Activated CD8-positive, alpha-beta T cell treated with anti-CD3 and anti-CD28 coated beads, Interleukin-2, amount 10 ng/mL, durations not matched to agents 7 days and 5 days (primary cell): ENCODE measurements at places on chromosomes 4 and X.

DNA sequence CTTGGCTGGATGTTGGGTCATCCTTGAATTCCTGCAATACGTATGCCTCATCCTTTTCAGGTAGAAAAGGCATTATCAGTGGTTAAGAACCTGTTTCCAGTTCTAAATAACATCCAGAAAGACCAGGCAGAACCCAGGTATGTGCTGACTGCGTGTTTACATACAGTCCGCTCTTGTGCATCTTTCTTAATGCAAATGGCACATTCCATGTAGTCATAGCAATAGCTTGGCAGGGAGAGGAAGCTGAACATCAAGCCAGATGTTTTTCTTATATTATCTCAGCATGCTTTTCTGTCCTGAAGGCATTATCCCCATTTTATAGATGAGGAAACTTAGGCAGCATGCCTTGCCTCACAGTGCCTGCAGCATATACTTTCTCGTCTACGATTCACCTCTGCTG lies 2.1 kb downstream of the DCLK2 start:
- DNase-seq: no peak

DNA sequence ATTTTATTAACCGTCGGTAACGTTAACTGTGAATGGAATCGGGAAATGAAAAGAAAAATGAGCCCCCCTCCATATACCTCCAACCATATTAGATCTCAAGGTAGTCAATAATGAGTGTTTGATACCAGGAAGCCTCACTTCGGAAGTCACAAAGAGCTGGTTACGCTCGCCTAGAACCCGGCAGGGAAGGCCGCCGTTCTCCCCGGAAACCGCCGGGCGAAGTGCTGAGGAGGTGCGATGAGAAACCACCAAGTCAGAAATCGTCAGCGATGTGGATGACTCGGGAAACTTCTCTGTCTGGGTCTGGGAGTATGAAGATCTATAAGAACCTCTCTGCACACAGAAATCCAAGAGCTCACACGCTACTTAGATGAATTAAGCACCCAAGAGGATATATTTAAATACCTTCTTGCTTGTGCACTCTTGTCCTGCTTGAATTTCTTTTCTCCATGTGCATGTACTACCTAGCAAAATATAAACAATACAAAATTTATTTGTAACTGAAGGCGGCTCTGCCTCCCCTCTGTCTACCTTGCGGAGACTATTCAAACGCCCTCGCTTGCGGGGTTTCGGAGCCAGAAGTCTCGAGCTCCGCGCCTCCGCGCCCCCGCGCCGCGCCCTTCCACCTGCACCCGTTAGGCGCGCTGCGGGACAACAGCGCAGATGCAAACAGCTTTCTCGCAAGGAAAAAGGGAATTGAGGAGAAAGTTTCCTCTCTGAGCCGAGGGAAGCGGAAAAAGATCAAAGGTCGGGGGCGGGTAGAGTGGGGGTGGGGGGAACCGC lies 17.8 kb downstream of the NKX6-1 start:
- DNase-seq: no peak

- no peak for DNase-seq
Observed at GRCh38 chrX:46333550-46333949, 211.7 kb downstream of the ZNF674 start.

DNA sequence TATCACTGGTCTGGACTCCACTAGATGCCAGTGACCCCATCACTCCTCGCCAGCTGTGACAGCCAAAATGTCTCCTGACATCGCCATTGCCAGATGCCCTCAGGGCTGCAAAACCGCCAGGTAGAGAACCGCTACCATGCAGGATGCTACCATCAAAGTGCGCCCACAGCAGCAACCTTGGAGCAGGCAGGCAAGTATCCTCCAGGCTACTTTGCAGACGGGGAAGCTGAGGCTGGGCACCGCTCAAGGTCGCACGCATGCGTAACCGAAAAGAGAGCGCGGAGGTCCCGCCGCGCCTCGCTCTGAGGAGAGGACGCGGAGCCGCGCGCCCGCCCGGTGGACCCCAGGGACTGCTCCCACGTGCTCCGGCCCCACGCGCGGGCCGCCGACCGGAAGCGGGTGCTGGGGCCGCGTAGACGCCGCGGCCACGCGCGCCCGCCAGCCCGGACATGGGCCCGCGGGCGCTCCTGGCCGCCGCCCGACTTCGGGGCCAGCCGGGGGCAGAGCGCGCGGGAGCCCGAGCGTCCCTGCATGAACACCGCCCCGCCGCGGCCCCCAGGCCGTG lies at the start of gene STS:
Gene STS, plus strand, starts transcription at position 300 of the 565 bp plus-strand sequence. CDS start 105,488 bp downstream, outside the sequence.
- peak; percentile 35 for DNase-seq

DNA sequence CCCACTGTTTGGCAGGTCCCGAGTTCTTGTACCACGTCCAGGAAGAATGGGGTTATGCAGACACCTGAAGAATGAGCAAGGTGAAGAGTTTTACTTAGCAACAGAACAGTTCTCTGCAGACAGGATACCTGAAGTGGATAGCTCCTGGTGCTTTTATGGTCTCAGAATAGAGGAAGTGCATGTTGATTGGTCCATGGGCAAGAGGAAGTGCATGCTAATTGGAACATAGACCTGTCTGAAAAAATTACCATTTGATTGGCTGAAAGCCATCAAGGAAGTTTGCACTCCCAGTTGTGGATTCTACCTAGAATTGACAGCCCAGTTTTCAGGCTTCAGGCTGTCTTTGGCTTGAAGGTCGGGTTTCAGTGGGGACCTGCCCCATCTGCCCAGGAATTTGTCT lies 887.5 kb downstream of the FAT4 start:
- no peak for DNase-seq

DNA sequence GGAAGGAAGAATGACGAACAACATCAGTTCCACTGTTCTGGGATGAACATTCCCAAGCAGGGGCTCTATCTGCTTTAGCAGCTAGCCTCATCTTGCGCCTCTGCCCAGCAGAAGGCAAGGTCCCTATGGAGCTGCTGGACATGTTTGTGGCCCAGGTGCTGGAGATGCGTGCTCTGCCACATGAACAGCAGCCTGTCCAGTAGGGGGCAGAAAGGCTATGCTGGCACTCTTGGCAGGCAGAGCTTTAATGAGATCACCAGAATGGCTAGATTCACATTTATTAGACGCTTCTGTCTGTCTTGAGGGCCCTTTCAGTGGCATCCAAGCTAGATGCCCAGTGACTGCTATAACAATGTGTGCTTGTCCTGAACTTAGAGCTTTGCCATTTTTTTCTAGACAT lies 1826.0 kb downstream of the STIM2 start:
- no peak for DNase-seq

- no peak for DNase-seq
Observed at GRCh38 chrX:96861218-96861617, 22.5 kb upstream of the RPA4 start.

DNA sequence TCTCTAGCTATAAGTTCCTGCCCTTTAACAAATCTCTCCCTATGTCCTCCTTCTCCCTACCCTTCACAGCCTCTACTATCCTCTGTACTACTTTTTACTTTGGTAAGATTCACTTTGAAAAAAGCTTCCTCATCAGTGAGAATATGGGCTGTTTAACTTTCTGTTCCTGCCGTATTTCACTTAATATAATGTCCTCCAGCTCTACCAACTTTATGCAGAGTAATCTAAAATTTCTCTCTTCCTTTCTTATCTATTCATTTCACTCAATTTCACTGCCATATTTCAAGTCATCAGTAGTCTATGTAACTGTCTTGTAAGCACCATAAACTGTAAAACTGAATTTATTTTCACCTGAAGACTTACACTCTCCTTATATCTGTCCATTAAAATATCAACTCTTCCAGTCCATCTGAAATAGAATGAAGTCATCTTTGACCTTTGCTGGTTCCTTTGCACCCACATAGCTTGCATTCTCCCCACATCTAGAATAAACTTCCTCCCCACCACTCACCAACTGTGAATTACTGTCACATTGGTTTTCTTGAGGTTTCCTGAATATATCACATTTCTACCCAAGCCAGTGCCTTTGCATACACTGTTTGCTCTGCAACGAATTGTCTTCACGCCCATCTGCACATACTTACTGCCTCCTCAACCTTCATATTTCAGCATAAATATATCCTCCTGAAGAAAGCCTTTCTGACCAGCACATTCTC lies 54.6 kb downstream of the ARAP2 start:
- peak; percentile 59 for DNase-seq

DNA sequence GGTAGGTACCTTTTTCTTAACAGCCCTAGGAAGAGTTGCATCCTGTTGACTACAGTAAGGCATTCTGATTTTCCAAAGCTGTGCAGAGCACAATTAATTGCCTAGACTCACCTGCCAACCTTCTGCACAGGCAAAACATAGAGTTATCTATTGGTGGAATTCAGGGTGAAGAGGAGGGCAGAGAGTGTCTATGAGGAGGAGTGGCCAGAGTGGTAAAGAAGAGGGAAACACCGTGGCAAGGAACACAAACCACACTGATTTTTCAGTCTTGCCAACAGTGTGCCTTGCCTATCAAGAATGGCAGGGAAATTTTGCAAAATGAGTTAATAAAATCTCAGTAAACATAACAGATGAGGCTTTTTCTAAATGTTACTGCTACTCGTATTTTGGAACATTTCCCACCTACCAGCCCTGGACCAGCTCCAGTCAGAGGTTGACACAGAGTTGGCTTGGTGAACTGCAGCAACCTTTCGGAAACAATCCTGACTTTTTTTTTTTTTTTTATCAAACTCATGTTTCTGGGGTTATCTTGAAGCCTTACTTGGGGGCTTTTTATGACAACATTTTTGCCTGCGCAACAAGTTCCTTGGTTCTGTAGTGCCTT lies 67.9 kb upstream of the CAPN6 start:
- no peak for DNase-seq

- DNase-seq: no peak
Observed at GRCh38 chrX:72381439-72382201, 75.9 kb upstream of the CITED1 start.

DNA sequence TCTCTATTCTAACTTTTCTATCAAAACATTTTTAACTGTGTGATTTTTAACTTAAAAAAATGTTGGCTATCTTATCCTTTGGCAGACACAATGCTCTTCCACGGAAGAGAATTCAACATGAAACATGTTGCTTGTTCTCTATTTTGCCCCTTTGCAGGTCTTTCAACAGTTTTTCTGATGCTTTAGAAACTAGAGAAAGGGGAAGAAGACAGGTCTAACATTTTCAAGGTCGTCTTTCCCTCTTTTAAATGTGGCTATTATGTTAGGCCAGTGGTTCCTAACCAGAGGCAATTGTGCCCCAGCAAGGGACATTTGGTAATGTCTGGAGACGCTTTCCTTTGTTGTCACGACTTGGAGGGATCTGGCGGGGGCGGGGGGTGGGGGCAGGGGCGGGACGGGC lies 95.0 kb downstream of the SH3KBP1 start:
- DNase-seq: no peak
